Neural progenitor cell (in vitro differentiated cells): ENCODE measurements at places on chromosomes 16 and 17.

- no peak for DNase-seq
Observed at GRCh38 chr17:63196772-63197335, 230.8 kb downstream of the TANC2 start.

- no peak for DNase-seq
Observed at GRCh38 chr17:77474292-77474988, 333.7 kb downstream of the SEC14L1 start.

DNA sequence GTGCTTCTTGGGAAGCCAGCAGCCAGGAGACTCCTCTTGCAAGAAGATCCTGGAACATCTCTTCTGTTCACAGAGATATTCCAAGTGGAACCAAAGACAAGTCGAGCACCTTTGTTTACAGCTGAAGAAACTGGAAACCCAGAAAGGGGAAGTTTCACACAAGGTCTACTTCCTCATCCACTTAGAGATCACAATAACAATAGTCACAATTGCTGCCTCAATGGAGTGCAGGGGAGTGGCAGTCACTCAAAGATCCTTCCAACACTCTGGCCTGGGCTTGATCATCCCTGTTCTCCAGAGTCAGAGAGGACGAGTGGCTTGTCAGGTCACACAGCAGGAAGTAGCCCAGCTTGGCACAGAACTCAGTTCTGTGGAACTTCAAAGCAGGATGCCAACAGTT, 46.9 kb upstream of the SIAH1 start:
- DNase-seq, result no peak

DNA sequence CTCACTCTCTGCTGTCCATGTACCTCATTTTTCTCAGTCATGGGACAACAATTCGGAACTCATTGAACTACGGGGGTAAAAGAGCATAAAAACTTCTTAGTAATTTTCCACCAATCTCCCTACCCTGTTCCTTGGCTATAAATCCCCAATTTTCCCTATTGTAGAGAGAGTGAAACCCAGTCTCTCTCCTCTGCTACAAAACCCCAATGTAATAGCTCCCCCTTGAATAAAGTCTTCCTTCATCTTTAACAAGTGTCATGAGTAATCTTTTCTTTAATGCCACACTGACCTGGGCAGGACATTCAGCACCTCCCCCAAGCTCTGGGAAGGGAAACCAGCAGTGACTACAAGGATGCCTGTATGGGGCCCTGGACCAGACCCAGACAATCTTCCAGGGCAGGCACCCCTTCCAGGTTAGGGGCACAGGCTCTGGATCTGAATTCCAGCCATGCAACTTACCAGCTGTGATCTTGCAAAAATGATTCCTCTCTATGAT, 10.2 kb upstream of the EIF1 start:
- no peak for DNase-seq

GRCh38 chr17:79810130-79811010, 13.5 kb upstream of the CBX8 start:
- peak; percentile 97 for DNase-seq

DNA sequence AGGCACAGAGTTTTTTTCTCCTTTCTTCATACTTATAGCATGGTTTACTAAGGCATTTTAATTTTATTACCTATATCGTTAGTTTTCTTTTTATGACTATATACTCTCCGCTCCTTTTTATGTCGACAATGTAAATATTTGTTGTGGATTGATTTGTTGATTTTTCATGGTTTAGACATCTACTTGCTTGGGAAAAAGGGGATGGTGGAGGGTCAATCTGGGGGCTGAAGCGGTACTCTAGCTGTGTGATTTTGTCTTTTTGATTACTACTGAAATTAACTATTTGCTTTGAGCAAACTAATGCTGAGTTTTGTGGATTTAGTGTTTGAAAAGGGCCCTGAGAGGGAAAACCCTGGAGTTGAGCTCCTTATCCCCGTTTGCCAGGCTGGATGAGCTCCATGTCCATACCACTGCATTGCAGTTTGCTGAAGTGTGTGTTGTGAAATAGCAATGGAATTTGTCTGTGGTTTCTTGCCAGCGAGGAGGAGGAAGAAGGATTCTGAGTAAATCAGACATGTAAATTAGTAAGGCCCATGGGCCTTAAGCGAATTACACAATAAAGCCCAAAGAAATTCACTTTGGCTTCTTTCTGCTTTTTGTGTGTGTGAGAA, 72.0 kb downstream of the FTO start:
- peak; percentile 19 for DNase-seq

- peak; percentile 79 for DNase-seq
Observed at GRCh38 chr17:50087246-50087911, 7.8 kb upstream of the PDK2 start.

DNA sequence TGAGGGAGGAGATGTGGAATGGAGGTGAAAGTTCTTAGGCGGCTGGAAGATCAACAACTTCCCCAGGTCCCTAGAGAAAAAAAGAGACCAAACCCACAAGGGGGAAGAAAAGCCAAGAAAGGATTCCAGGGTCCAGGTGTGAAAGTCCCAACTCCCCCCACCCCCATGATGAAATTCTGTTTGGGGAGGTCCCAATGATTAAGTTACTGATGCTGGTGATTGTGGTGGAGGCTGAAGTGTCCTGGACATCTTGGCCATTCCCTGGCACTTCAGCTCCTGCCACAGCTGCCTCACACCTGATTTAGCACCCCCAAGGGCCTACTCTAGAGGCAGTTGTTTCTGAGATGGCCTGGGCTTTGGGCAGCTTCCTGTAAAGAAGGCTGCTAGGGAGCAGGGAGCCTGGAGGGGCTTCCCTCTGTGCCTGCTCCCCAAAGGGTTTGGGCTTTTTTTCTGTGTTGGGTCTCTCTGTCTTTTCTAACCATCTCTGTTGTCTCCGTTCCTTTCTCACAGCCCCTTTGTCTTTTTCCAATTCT, 13.1 kb downstream of the HOXB4 start:
- DNase-seq, result no peak

DNA sequence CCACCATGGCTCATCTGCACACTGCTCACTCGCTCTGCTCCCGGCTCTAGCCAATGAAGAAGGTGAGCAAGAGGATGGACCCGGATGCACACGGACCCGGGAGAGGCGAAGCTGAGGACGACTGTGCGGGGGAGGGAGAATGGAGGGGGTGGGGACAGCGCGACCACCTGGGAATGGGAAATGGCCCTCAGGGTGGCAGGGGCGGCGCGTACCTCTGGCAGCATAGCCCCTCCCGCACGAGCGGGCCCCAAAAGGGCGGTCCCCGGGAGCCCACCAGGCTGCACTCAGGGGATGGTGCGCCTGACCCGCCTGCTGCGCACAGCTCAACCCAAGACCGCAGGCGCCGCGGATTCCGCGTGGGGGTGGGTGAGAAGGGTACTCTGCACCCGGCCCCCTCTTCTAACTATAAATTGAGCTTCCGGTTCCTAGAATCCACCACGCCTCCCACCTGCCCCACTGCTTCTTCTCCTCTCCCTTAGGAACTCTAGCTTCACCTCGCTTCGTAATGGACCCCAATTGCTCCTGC, 6.1 kb downstream of the MT1H start:
- no peak for DNase-seq

DNA sequence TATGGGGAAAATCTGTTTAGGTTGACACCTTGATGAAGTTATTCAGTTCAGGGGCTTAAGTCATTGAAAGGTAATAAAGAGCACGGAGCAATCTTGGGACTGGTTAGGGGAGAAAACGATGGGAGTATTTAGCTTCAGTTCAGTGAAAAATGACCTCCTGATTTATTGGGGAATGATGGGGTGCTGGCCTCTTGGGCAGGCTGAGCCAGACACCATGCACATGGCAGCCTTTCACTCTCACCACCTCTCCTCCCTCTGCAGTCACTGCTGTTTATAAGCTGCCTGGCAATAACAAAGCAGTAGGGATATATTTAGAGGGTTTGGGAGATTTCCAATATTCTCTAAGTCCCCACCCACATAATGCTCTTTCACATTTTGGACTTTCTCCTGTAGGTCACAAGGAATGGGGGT, 140.5 kb upstream of the HS3ST2 start:
- no peak for DNase-seq

DNA sequence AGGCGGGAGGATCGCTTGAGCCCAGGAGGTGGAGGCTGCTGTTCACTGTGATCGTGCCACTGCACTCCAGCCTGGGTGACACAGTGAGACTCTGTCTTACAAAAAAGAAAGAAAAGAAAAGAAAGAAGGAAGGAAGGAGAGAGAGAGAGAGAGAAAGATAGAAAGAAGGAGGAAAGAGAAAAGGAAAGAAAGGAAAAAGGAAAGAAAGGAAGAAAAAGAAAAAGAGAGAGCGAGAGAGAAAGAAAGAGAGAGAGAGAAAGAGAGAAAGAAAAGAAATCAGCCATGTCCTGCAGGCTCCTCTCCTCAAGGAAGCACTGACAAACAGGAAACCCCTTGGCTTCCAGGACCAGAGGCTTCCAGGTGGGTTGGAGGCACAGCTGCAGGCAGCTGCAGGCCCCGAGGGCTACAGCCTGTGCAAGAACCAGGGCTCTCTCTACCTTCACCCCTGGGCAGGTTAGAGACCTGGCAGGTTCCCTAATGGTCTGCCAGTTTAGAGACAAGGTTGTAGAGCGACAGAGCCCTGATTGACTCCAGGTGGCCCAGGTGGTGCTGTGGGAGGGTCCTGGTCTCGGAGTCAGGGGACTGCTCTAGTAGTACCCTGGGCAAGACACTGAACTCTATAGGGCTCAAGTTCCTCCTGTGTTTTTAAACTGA, 53.8 kb downstream of the PECAM1 start:
- no peak for DNase-seq

DNA sequence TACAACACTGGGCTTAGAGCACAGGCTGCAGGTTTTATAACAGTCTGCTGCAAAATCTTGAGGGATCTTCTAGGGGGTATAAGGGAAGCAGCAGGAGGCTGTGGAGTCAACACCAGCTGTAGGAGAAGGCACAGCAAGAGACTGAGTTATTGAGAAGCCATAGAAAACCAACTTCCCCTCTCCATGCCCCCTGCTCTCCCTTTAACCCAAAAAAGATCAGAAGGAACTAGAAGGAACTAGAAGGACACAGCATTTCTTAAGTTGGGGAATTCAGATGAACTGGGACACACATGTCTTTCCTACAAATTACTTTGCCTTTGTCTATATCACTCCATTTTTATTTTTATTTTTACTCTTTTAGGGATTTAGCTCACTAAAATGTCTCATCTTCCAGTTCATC, 6.2 kb upstream of the CCL18 start:
- DNase-seq, result no peak

GRCh38 chr17:1916316-1916715, 86.5 kb downstream of the RPA1 start:
- DNase-seq, result no peak

DNA sequence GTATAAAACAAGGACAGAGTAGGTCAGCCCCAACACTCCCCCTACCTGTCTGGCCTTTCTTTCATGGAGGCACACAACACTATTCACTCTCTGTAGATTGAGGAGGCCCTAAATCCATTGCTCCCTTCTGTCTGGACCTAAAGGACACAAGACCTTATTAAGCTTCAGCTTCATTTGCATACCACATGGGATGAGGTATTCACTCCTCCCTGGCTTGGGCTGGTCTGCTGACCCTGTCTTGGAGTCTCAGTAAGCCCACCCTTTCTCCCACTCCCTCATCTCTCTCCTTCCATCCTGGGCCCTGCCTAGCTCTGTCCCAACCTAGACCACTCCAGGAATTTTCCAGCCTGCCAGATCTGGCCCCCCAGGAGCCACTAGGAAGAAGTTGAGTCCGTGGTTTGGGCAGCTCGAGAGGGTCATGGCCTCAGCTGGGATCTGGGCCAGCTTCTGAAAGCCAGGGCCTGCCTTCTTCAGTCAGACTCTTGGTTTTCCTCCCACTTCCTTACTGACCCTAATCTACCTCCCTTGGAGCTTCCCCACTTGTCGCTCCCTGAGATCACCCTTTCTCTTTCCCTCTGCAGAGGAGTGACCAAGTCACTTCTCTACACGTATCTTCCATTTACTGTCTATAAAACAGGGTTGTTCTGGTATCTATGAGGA, 6.5 kb upstream of the LLGL1 start:
- peak; percentile 23 for DNase-seq
